ENCODE measurements at places on chromosomes 6 and 20. TPM values are rescaled to one million over a fixed set of nuclear protein-coding genes. Genes with fewer than 3 reads are reported as not detected.

DNA sequence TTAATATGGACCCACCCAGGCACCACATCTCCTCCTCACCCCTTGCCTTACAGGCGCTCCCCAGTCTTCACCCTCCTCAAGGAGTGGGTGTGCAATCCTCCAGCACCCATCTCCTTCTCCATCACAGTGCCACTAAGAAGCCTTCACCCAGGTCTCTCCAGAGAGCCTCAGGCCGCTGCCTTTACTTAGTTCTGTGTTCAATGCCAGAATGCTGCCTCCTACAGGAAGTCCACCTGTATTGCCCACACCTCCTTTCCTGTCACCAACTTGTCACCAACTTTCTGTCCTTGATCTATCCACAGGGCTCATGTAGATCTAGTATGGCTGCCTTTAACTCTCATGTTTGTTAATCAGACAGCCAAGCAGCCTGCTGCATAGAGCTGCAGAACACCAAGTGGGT, 586 bp upstream of the LST1 start:
- H3K4me1 ChIP-seq: peaks cover 10% of the 10 kb centered on the region
- no peak for DNase-seq
- H3K27me3 ChIP-seq: peaks cover 10% of the 10 kb centered on the region
- no peaks in the 10 kb centered on the region for H3K36me3 ChIP-seq

DNA sequence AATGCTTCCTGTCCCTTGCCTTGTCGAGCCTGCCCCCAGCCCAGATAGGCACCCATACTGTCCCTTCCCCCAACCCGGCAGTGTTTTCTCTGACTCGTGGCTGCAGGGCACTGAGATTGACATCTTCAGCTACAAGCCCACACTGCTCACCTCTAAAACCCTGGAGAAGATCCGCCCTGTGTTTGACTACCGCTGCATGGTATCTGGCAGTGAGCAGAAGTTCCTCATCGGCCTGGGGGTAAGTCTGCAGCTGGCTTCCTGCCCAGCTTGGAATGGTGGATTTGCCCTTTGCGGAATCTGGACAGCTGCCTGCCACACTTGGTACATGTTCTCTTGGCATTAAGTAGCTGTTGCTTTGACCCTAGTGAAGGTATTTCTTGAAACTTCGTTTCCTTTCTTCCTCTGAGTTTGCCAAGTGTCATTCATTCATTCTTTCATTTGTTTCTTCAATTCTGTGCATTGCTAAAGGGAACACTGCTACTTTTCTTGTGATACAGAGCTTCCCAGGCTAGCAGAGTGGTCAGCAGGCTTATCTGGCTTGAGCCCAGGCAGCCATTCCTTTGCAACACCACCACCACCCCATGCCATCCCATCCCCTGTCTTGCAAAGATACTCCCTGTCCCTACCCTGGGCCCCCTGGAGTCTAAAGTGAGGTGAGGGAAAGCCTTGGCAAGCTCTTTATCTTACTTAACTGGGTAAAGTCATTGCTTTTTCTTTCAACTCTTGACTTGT, 26.2 kb downstream of the CCDC167 start:
- no peak for DNase-seq
- H3K27ac ChIP-seq: no peak overlapping the region
- peaks cover 52% of the 10 kb centered on the region for H3K36me3 ChIP-seq
- no peaks in the 10 kb centered on the region for H3K27me3 ChIP-seq
- H3K4me3 ChIP-seq: no peak overlapping the region

- peaks cover 12% of the 10 kb centered on the region for H3K36me3 ChIP-seq
- H3K27me3 ChIP-seq: no peaks in the 10 kb centered on the region
- DNase-seq: peak; percentile 88
- peak within 1 kb of the TSS; percentile 96 for H3K27ac ChIP-seq
- H3K4me3 ChIP-seq: peak within 1 kb of the TSS; percentile 82
- H3K4me1 ChIP-seq: peaks cover 50% of the 10 kb centered on the region
Observed at GRCh38 chr6:52577022-52577777, at the start of gene TRAM2. Gene TRAM2 (minus strand): TSS chr6:52577060. CDS start chr6:52576915, 145 bp downstream.

GRCh38 chr6:109336221-109336961, 45.9 kb downstream of the CD164 start:
- no peaks in the 10 kb centered on the region for H3K4me1 ChIP-seq
- no peak overlapping the region for H3K27ac ChIP-seq
- H3K27me3 ChIP-seq: no peaks in the 10 kb centered on the region
- H3K4me3 ChIP-seq: no peak overlapping the region
- DNase-seq: no peak
- peaks cover 2% of the 10 kb centered on the region for H3K36me3 ChIP-seq

DNA sequence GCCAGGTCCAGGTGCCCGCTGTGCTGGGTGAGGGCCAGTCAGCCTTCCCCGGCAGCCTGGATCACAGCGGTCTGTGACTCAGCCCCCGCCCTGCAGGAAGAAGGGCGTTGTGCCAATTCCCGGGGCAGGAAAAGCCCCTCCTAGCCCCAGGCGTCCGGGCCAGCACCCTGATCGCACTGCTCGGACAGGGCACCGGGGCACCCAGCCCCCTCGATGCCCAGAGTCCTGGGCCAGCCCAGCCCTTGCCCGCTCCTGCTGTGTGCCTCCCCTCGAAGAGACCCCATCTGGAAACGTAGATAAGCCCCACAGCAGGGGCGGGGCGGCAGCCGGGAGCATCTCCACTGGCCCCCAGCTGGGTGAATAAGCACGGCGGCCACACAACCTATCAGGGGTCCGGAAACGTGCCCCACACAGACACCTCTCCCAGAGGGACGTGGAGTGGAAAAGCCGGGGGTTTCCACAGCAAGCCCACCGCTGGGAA, 9.9 kb downstream of the LAMA5 start:
- no peak overlapping the region for H3K4me3 ChIP-seq
- no peaks in the 10 kb centered on the region for H3K36me3 ChIP-seq
- no peak overlapping the region for H3K27ac ChIP-seq
- peaks cover 26% of the 10 kb centered on the region for H3K4me1 ChIP-seq
- no peak for DNase-seq

DNA sequence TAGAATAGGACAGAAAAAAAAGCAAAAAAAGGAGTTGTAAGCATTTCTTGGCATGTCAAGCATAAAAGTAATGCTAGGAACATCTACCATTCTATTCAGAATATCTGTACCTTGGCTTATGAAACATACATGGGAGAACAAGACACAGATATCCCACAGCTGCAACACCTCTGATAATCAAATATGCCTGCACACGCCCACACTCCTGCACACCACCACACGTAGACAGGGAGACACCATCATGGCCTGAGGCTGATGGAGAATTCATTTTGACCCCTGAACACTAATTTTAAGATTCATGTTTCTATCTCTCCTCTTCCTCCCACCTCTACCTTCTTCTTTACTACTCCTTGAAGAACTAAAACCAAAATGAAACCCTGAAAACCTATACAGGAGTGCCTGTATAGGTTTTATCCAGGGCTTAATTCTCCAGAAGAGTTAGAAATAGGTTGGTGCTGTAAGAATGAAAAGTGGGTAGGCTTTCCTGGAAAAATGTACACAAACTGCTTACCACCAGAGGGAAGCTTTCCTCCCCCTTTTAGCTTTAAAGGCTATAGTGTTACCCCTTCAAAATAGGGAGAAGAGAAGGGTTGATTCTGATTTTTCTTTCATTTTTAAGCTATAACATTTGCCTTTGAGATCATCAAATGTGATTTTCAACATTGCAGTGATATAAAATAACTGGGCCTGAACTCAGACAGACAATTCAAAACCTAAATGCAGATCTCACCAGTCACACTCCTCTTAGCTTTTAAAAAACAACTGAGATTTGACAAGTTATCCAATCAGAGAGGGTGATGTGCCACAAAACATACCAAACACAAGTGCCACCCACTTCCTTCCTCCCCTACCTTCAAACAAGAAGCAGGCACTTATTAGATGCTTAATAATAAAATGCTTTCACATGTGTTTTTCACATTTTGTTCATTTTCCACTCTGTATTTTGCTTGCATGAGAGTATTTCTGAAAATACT, 57.9 kb downstream of the ELOVL5 start:
- H3K4me1 ChIP-seq: peaks cover 11% of the 10 kb centered on the region
- no peaks in the 10 kb centered on the region for H3K27me3 ChIP-seq
- peaks cover 9% of the 10 kb centered on the region for H3K36me3 ChIP-seq
- peak overlapping the region; percentile 44 for H3K27ac ChIP-seq
- no peak overlapping the region for H3K4me3 ChIP-seq
- no peak for DNase-seq

DNA sequence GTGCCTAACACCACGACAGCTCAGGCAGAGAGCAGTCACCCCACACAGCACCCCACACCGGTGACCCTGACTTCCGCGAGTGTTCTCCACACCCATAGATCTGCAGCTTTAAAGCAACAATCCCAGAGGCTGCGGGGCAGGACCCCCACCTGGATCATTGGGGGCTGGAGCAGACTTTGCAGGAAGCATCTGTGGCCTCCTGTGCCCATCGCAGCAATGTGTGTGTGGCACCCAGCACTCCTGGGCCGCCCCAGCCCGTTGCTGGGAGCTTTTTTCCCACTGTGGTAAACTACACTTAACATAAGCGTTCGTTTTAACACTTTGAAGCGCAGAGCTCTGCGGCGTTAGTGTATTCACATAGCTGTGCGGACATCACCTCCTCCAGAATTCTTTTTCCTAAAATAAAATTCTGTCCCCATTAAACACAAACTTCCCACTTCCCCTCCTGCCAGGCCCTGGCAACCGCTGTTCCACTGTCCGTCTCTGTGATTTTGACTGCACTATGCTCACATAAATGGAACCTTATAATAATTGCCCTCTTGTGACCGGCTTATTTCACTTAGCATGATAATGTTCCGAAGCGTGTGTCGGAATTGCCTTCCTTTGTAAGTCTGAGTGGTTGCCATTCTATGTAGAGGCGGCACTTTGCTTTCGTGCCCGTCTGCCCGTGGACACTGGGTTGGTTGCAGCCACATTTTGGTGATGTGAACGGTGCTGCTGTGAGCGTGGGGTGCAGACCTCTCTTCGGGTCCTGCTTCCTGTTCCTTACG, 382.5 kb downstream of the CDH4 start:
- H3K4me1 ChIP-seq: no peaks in the 10 kb centered on the region
- no peak for DNase-seq
- no peak overlapping the region for H3K4me3 ChIP-seq
- H3K27me3 ChIP-seq: peaks cover 48% of the 10 kb centered on the region

- peak overlapping the region; percentile 63 for H3K27ac ChIP-seq
- DNase-seq: no peak
- no peaks in the 10 kb centered on the region for H3K27me3 ChIP-seq
- H3K4me1 ChIP-seq: peaks cover 60% of the 10 kb centered on the region
- peak overlapping the region; percentile 9 for H3K4me3 ChIP-seq
Observed at GRCh38 chr20:13012886-13013285, 4.1 kb downstream of the SPTLC3 start.

- peaks cover 3% of the 10 kb centered on the region for H3K4me1 ChIP-seq
- peaks cover 8% of the 10 kb centered on the region for H3K27me3 ChIP-seq
- H3K27ac ChIP-seq: peak overlapping the region; percentile 10
- no peak overlapping the region for H3K4me3 ChIP-seq
- H3K36me3 ChIP-seq: no peaks in the 10 kb centered on the region
Observed at GRCh38 chr6:29447670-29448069, 8.6 kb downstream of the OR10C1 start.

The PSORS1C2 gene
- not detected for total RNA-seq

The ZC3H12D gene
- 0.72 TPM for total RNA-seq

The VSTM2L gene
- total RNA-seq: 31.9 TPM

The EPB41L1 gene
- 42.8 TPM for total RNA-seq

Data from mesothelial cell of epicardium (in vitro differentiated cells).